ENCODE measurements at places on chromosomes 7 and 10.

DNA sequence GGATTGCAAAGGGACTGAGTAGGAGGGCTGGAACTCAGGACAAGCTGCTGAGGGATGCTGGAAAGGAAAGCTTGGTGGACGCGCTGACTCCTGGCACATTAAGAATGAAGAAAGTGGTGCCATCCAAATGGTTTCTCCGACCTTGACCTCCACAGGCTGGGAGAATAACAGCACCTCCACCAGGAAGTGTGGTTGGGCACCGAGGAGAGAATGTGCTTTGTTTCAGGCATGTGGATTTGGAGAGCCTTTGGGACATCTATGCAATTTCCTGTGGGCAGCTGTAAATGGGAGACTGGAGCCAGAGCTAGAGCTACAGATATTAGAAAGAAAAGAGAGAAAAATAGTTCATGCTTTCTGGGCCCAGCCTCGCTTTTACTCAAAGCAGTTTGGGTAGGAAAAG is 29.8 kb upstream of the HABP2 start:
- no peak for DNase-seq

DNA sequence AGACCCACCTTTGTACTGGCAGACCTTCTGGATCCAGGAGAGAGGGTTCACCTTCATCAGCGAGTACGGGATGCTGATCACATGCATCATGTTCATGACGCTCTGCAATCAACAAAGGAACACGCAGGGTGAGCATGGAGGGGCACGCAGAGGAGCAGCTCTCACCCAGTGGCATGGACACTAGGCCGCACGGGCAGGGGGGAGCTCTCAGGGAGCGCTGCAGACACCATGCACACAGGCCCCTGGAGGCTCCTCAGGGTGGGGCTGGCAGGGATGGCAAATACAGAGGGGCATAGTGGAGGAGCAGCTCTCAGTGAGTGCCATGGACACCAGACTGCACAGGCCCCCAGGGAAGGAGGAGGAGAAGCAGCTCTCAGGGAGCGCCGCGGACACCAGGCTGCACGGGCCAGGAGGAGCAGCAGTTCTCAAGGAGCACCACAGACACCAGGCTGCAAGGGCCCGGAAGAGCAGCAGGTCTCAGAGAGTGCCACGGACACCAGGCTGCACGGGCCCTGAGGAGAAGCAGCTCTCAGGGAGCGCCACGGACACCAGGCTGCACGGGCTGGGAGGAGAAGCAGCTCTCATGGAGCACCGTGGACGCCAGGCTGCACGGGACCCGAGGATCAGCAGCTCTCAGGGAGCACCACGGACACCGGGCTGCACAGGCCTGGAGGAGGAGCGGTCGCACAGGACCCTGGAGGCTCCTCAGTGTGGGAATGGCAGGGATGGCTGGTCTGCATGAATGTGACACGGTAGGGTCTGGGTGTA is 249.5 kb downstream of the ZMYND11 start:
- DNase-seq: no peak

- no peak for DNase-seq
These were observed 52.7 kb upstream of the FAM20C start for GRCh38 chr7:139561-140243.

GRCh38 chr10:116521424-116522290 is 24.1 kb upstream of the PNLIP start:
- DNase-seq: no peak

GRCh38 chr10:80536361-80536835 is 1.3 kb upstream of the SH2D4B start:
- no peak for DNase-seq

- no peak for DNase-seq
These were observed 386.0 kb upstream of the SHH start for GRCh38 chr7:156198277-156198676.

DNA sequence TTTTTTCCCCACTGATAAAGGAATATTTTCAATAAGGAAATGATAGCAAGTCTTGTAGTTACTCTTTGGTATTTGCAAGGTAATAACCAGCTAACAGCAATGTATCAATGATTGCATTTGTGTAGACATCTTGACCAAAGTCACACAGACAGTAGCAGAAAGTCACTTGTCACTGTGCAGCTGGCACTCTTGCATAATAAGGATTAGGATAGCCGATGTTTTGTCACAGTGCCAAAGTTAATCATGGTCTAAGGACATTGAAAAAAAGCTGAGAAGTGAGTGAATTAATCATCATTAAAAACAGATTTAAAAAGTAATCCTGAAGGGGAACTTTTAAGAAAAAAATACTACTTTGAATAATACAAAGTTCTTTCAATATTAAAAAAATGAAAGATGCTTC is 834.3 kb upstream of the C7orf33 start:
- DNase-seq: no peak

DNA sequence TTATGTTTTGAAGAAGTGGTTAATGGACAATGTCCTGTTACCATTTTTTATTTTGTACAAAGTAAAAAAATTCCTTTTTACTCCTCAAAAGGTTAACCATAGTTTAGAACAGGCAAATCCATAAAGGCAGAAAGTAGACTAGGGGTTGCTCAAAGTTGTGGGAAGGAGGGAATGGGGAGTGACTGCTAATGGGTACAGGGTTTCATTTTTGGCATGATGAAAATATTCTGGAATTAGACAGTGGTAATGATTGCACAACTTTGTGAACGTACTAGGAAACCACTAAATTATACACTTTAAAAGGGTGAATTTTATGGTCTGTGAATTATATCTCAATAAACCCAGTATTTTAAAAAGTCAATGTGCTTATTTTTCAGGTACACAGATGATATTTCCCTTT is 35.4 kb upstream of the CDK14 start:
- no peak for DNase-seq

DNA sequence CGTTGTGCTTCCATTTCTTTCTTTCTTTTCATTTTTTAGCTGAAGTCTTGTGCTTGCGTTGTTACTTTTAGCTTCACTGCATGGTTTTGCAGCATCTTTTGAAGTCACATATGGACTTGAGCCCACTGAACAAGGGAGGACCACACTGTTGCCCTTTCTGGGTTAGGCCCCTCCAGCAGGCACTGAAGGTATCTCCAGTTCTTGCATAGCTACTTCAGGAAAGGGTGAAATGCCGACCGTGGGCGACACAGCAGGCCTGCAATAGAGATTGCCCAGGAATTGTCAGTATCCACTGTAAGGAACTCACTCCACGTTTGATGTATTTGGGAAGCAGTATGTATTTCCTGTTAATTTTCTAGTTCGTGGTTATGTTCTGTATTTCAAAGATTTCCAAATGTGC is 85.1 kb downstream of the WDR37 start:
- no peak for DNase-seq

DNA sequence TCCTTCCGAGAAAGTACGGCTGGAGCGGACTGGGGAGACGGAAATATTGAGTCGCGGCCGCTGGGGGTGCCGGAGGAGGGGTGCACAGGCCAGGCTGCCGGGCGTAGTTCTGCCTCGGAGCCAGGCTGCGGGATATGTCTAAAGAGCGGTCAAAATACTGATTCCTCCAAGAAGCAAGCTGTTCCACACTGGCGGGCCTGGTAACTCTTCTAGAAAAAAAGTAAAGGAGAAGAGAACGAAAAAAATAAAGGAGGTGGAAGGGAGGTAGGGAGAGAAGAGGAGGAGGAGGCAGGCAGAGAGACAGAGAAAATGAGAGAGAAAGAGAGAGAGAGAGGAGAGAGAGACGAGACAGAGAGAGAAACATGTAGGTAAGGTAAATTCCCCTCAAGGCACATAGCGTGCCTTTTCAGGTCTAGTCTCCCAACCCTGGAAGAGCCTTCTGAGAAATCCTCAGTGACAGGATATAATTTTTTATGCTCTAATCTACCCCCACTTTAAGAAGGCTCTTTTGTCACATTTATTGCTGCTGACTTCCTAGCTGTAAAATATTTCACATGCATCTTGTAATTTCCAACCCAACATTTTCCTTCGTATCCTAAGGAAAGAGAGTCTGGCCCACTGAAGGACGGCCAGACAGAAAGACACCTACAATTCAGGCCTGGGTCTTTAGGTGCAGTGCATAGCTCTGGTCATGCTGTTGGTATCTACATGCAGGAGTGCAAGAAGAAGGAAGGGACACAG is 5.7 kb downstream of the DLX5 start:
- no peak for DNase-seq

DNA sequence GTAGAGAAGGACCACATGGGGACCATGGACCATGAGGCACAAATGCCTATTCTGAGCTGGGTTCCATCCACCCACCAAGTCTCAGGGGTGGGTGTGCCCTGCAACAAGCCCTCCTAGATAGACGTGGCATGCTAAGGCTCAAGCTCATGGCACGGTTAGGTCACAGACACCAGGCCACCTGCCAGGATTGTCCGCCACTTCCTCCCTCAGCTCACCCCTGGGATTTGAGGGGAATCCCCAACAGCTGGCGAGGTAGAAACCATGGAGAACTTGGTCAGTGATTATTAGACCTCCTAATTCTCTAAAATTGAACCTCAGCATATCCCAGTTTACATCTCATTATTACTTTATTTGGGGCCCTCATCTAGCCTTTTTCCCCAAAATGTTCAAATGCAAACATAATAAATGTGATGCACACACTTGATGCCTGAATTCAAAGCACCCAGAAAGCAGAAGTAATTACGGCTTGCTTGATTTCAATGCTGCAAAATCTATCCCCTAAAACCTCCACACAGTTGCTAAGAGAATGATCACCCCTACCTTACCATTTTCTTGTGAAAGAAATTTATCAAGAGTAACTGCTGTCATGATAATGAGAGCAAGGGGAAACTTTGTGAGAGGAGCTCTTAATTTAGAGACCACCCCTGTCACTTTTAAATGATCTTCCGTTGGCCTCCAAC is 366.6 kb upstream of the PFKP start:
- DNase-seq: no peak

DNA sequence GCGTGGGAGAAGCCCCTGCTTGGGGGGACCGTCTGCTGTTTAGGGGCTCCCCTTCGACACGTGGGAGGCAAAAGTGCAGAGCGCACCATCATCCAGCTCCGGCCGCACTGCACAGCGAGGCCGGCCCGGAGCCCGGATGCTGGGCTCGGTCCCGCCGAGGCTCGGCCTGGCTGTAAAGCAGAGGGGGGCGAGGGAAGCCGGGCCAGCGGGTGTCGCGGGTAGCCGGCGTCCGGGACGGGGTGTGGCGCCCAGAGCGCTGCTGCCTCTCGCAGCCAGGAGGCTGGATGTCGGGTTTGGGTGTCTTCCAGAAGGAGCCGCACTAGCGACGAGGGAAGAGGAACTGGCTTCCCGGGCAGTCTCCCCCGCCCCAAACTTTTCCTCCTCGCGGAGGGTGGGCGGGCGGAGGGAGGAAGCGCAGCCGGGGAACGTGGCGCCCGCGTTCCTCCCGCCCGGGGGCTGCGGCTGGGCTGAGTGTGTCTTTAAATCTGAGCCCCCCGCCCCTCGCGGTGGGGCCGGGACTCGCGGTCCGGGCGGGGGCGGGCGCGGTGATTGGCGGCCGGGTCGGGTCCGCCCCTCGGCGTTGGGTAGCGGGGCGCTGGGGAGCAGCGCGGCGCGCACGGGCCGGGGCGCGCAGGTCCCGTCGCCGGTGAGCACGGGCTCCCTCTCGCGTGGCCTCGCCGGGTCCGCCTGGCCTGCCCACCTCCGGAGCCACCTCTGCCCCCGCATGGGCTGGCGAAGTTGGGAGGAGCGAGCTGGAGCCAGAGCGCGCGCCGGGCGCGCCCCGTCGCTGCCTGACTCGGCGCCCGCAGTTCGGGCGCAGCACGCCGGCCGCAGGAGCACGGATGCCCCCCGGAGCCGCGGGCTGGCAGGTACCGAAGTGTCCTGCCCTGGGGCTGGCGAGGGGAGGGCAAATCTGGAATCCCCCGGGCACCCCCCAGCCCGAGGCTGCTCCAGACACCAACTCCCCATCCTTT is at the start of gene PALD1:
TSS of gene PALD1 (plus strand) at position 577 of the 974 bp plus-strand sequence. CDS start 47,185 bp downstream, outside the sequence.
- DNase-seq: peak; percentile 76

- DNase-seq: peak; percentile 38
These were observed 29.0 kb downstream of the JAKMIP3 start for GRCh38 chr10:132094581-132095234.

GRCh38 chr10:89494575-89494974 is 40.8 kb downstream of the SLC16A12 start:
- no peak for DNase-seq

GRCh38 chr7:23100697-23101096 is 4.9 kb upstream of the KLHL7 start:
- no peak for DNase-seq

GRCh38 chr7:139582130-139582650 is 58.7 kb downstream of the CLEC2L start:
- DNase-seq: peak; percentile 34

GRCh38 chr7:85021101-85021704 is 165.7 kb downstream of the SEMA3D start:
- no peak for DNase-seq

Measured in ureter (tissue), 1 donor.